ENCODE measurements at places on chromosomes 4 and X. TPM values are rescaled to one million over a fixed set of nuclear protein-coding genes. Genes with fewer than 3 reads are reported as not detected.

The MSANTD1 gene
- total RNA-seq, result 2.1 TPM

The SH2D1A gene
- total RNA-seq, result 45.3 TPM

The RXFP1 gene
- total RNA-seq, result not detected

The ODAM gene
- not detected for total RNA-seq

The GLRA2 gene
- not detected for total RNA-seq

The ALB gene
- not detected for total RNA-seq

The MAGEB16 gene
- total RNA-seq, result not detected

The DCAF4L1 gene
- 0.32 TPM for total RNA-seq

The NPY5R gene
- total RNA-seq, result not detected

The CCKAR gene
- total RNA-seq, result not detected

The PAGE4 gene
- total RNA-seq, result not detected

The S100P gene
- total RNA-seq, result 18.8 TPM

The NAA11 gene
- total RNA-seq, result not detected

The JCHAIN gene
- not detected for total RNA-seq

The SPATA4 gene
- not detected for total RNA-seq

The KCND1 gene
- total RNA-seq, result 6.3 TPM

The RNF175 gene
- total RNA-seq, result not detected

The ZNF275 gene
- total RNA-seq, result 24.3 TPM

The CC2D2A gene
- not detected for total RNA-seq

The DDX53 gene
- not detected for total RNA-seq

The FGFBP1 gene
- total RNA-seq, result not detected

The EOLA2 gene
- total RNA-seq, result 64.9 TPM

The PLAC8 gene
- 200 TPM for total RNA-seq

The SETD7 gene
- 8.7 TPM for total RNA-seq

The ZIC3 gene
- total RNA-seq, result not detected

The GNRHR gene
- total RNA-seq, result not detected

The CSAG1 gene
- not detected for total RNA-seq

The ADH1B gene
- total RNA-seq, result not detected

The GAB3 gene
- total RNA-seq, result 32.1 TPM

The ZNF157 gene
- total RNA-seq, result 0.15 TPM

The NRK gene
- total RNA-seq, result not detected

The FGB gene
- not detected for total RNA-seq

The XAGE1A gene
- not detected for total RNA-seq

The GAGE1 gene
- total RNA-seq, result not detected

The F8A2 gene
- not detected for total RNA-seq

The CLGN gene
- total RNA-seq, result not detected

The HELT gene
- total RNA-seq, result not detected

The MAGEA3 gene
- total RNA-seq, result not detected

The REPS2 gene
- not detected for total RNA-seq

The PCYT1B gene
- total RNA-seq, result 0.20 TPM

The USP17L10 gene
- total RNA-seq, result not detected

The BLOC1S4 gene
- total RNA-seq, result 17.4 TPM

The MAPK10 gene
- not detected for total RNA-seq

The TRIM2 gene
- total RNA-seq, result 0.42 TPM

The XG gene
- total RNA-seq, result 0.95 TPM

The TEX28 gene
- not detected for total RNA-seq

The GABRG1 gene
- total RNA-seq, result not detected
